ENCODE measurements at places on chromosomes 11 and 22.

DNA sequence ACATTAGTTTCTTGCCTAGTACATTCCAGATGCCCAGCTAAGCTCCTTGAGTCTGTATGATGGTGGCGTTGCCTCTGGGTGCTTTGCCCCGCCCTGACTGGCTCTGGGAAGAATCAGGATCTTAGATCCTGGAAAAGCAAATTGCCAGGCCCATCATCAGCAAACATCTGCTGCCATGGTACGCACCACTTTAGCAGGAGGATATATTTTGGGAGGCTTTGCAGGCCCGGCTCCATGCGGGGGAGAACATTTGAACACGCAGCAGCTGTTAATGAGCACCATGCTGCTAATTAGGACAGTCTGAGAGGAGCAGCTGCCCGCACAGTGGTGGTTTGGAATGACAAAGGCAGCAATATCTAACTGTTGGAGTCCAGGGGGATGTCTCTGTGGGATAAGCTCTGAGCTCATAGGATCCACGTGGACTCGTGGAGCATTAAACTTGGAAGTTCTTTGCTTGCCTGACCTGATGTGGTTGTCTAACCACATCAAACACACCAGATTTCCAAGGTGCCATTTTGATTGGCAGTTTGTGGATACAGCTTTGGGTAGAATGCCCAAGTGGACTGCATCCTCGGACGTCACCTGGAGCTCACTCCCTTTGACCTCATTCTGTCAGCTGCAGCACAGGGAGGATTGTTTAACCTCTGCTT lies 217.0 kb upstream of the ZBED5 start:
- H3K27me3 ChIP-seq, result no peaks in the 10 kb centered on the region
- peaks cover 33% of the 10 kb centered on the region for H3K4me1 ChIP-seq
- no peaks in the 10 kb centered on the region for H3K36me3 ChIP-seq
- DNase-seq, result no peak

- H3K36me3 ChIP-seq, result no peaks in the 10 kb centered on the region
- H3K4me1 ChIP-seq, result peaks cover 11% of the 10 kb centered on the region
- H3K27me3 ChIP-seq, result no peaks in the 10 kb centered on the region
- no peak for DNase-seq
- H3K4me3 ChIP-seq, result no peak overlapping the region
These were observed 24.6 kb downstream of the LRFN4 start for GRCh38 chr11:66881451-66881835.

DNA sequence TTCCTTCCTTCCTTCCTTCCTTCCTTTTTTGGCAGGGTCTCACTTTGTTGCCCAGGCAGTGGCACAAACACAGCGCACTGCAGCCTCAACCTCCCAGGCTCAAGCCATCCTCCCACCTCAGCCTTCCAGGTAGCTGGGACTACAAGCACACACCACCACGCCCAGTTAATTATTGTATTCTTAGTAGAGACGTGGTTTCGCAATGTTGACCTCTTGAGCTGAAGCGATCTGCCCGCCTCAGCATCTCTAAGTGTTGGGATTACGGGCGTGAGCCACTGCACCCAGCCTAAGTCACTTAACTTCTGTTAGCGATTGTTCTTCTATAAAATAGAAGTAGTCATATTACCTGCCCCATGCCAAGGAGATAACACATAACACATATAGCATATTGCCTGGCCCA lies 2.8 kb upstream of the SYTL2 start:
- no peak overlapping the region for H3K27ac ChIP-seq
- peaks cover 1% of the 10 kb centered on the region for H3K36me3 ChIP-seq
- DNase-seq, result no peak
- peaks cover 6% of the 10 kb centered on the region for H3K27me3 ChIP-seq

DNA sequence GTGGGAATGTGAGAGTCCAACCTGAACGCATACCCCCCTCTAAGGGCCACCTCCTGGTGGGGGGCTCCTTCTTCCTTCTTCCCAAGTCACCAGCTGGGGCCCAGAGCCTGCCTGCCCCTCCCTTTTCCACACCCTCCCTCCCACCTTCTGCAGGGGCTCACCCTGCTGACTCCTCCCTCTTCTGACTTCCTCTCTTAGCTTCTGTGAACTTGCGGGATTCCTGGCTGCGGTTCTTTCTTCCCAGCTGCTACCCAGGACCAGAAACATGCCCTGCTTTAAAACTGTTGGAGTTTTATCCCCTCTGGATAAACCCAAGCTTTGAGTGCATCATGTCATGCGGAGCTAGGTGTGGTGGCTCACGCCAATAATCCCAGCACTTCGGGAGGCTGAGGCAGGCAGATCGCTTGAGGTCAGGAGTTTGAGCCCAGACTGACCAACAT lies 10.2 kb downstream of the LRRC74B start:
- H3K4me1 ChIP-seq, result peaks cover 24% of the 10 kb centered on the region
- H3K4me3 ChIP-seq, result no peak overlapping the region
- H3K27ac ChIP-seq, result no peak overlapping the region
- no peaks in the 10 kb centered on the region for H3K36me3 ChIP-seq
- DNase-seq, result no peak

DNA sequence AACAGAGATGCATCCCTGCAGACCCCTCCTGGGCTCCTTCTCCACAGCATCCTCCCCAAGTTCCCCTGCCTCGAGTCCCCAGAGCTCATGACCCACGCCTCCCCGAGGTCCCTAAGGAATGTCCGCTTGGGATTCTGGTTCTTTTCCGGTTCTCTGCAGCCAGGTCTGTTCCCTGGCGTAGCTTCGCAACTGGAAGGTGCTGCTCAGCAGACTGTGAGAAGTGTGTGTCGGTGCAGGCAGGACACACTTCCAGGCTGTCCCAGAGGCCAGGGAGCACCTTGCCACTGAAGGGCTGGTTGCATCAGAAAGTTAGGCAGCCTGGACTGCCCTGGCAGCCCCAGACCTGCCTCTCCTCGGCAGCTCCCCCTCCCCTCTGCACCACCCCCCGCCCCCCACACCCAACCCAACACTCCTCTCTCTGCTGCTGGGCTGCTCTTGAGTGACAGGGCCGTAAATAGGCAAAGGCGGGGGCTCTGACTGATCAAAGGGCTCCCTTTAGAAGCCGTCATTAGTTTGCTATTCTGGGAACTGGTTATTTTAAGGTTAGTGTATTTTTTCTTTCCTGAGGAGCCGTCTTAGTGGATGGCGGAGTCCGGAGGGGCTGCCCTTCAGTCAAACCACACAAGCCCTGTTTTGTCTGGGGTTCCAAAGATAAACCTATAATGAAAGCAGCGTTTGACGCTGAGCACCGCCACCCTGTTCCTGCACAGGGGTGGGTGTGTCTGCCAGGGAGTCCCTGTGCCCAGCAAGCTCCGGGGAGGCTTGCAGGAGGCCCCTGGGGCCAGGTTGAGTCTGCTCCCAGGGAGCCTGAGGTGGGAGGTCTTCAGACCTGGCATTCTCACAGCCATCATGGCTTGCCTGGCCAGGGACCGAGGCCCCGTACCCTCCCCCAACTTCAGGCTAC lies 88.6 kb upstream of the KCNQ1OT1 start:
- H3K36me3 ChIP-seq, result no peaks in the 10 kb centered on the region
- H3K27me3 ChIP-seq, result no peaks in the 10 kb centered on the region
- peaks cover 5% of the 10 kb centered on the region for H3K4me1 ChIP-seq
- no peak for DNase-seq
- H3K27ac ChIP-seq, result no peak overlapping the region
- no peak overlapping the region for H3K4me3 ChIP-seq

- DNase-seq, result no peak
- no peak overlapping the region for H3K27ac ChIP-seq
- H3K27me3 ChIP-seq, result no peaks in the 10 kb centered on the region
- H3K4me1 ChIP-seq, result peaks cover 91% of the 10 kb centered on the region
- peak overlapping the region; percentile 16 for H3K4me3 ChIP-seq
These were observed 9.9 kb downstream of the MAPK1 start for GRCh38 chr22:21857481-21857914.

- no peaks in the 10 kb centered on the region for H3K4me1 ChIP-seq
- DNase-seq, result no peak
- H3K4me3 ChIP-seq, result no peak overlapping the region
- H3K36me3 ChIP-seq, result no peaks in the 10 kb centered on the region
- no peak overlapping the region for H3K27ac ChIP-seq
These were observed 21.5 kb downstream of the ELMOD1 start for GRCh38 chr11:107612445-107612844.

DNA sequence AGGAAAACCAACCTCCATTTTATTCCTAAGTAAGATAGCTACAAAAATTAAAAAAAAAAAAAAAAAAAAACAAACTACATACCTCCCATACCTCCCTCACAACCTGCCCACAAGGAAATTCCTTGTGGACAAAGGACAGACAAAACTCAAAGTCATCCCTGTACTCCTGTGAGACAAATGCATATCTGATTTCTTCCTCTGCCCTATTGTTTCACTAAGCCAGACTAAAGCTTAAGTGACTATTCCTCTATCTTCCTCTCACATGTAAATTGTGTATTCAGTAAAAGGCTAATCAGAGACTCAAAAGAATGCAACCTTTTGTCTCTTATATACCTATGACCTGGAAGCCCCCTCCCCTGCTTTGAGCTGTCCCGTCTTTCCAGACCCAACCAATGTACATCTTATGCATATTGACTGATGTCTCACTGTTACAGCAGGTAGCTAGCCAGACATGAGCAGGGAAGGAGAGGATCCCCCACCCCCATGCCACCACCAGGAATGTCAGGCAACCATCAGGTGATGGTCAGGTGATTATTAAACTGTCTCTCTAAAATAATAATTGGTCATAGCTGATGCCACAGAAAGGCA lies 289.4 kb downstream of the SBF2 start:
- H3K27ac ChIP-seq, result no peak overlapping the region
- no peak for DNase-seq
- H3K4me1 ChIP-seq, result no peaks in the 10 kb centered on the region
- H3K4me3 ChIP-seq, result no peak overlapping the region
- H3K27me3 ChIP-seq, result no peaks in the 10 kb centered on the region

GRCh38 chr11:19985111-19985510 lies 175.2 kb downstream of the DBX1 start:
- peak overlapping the region; percentile 23 for H3K27ac ChIP-seq
- DNase-seq, result no peak
- no peak overlapping the region for H3K4me3 ChIP-seq

DNA sequence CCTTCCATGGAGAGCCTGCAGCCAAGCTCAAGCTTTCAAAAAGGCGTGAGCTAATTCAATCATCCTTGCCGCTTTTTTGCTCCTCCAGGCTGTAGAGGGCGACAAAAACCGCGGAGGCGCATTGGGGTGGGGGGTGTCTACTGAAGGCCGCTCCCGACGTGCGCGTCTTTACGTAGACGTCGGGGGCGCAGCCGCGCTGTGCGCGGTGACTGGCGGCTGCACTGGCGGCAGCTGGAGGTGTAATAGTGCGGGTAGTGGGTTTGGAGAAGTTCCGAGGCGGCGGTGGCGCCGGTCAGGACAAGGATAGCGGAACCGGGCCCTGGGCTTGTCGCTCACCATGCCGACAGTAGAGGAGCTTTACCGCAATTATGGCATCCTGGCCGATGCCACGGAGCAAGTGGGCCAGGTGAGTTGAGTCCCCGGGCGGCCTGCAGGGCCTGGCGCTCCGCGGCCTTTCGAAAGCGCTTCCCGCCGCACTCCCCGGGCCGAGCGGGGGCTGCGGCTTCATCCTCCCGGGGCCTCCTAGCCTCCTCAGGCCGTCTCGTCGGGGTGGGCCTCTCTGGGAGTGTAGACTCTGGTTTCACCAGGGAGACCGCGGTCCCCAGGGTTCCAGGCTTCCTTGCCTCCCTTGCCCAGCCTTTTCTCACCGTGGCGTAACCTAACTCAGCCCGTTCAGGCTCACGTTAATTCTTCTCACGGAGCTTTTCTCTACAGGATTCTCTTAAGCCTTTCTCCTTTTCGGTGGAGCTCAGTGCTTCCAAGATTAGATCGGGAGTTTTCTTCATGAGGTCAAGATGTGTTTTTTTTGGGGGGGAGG lies at the start of gene API5:
API5 (plus strand) TSS at position 206 of the 817 bp plus-strand sequence; CDS start at position 338, 132 bp downstream.
- peaks cover 4% of the 10 kb centered on the region for H3K36me3 ChIP-seq
- DNase-seq, result peak; percentile 94
- peaks cover 46% of the 10 kb centered on the region for H3K4me1 ChIP-seq

DNA sequence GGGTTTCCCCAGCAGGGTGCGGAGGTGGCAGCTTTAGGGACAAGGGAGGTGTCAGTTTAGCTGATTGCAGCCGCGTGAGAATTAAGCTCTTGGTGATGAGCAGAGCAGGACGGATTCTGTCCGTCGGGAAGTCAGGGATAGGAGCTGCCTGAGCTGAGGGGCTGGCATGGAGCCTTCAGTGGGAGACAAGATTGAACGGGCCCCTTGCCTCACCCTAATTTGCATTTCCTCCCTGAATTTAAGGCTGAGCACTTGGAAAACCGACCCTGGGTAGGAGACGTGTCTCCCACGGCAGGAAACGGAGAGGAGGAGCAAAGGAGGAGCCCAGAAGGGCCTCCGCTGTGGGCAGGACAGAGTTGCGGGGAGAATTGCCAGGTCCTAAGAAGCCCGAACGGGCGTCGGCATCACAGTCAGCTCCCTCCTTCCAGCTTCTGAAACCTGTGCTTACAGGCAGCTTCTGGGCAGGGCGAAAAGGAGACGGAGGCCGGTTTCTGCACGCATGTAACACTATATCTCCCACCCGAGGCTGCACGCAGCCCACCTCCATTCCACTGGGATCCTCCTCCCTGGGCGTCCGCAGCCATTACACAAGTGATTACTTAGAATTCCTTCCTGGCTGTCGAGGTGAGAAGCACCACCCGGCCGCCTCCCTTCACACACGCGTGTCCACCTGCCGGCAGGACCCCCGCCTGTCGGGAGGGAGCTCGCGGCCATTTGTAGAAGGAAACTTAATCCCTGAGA lies 345.8 kb downstream of the BRD1 start:
- H3K36me3 ChIP-seq, result peaks cover 9% of the 10 kb centered on the region
- peaks cover 6% of the 10 kb centered on the region for H3K27me3 ChIP-seq
- no peak for DNase-seq
- H3K4me1 ChIP-seq, result peaks cover 5% of the 10 kb centered on the region

GRCh38 chr11:72965672-72966071 lies 151.5 kb downstream of the ATG16L2 start:
- H3K4me3 ChIP-seq, result no peak overlapping the region
- peak overlapping the region; percentile 40 for H3K27ac ChIP-seq
- no peak for DNase-seq
- peaks cover 11% of the 10 kb centered on the region for H3K36me3 ChIP-seq
- peaks cover 30% of the 10 kb centered on the region for H3K4me1 ChIP-seq

DNA sequence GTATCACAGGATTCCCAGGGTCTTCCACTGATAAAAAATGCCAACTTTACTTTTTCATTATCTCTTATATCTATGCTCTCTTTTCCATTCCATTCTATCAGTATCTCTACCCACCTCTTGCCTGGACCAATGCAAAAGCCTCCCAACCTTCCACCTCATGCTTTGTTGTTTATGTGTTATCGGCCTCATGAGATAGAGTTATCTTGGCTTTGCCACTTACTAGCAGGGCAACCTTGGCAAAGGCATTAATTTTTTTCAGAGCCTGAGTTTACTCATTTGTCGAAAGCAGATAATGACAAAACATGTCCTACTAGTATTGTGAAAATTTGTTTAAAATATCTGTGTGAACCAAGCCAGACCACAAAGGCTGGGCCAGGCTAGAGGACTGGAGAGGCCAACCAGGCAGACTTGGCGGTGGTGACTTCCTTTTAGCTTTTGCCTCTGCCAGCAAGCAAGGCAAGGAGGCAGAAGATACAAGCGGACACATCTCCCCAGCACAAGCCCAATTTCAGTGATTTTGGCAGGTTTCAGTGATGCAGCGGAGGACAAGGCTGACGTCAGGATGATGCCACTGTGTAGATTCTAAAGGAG lies 106.9 kb downstream of the ADAMTS15 start:
- H3K4me3 ChIP-seq, result no peak overlapping the region
- H3K36me3 ChIP-seq, result no peaks in the 10 kb centered on the region
- H3K4me1 ChIP-seq, result no peaks in the 10 kb centered on the region
- H3K27ac ChIP-seq, result no peak overlapping the region

GRCh38 chr22:27533105-27533745 lies 268.3 kb downstream of the MN1 start:
- H3K27ac ChIP-seq, result no peak overlapping the region
- no peak overlapping the region for H3K4me3 ChIP-seq
- no peaks in the 10 kb centered on the region for H3K27me3 ChIP-seq
- H3K4me1 ChIP-seq, result no peaks in the 10 kb centered on the region
- no peaks in the 10 kb centered on the region for H3K36me3 ChIP-seq
